Neural crest cell (in vitro differentiated cells): ENCODE measurements at places on chromosomes 5 and 9.
A peak's percentile ranks its signal among the peaks of the same experiment; 100 is the strongest.

GRCh38 chr9:16098306-16098705 lies 545.5 kb downstream of the CCDC171 start:
- DNase-seq: no peak

GRCh38 chr9:120726484-120726883 lies 12.2 kb upstream of the MEGF9 start:
- DNase-seq: no peak

DNA sequence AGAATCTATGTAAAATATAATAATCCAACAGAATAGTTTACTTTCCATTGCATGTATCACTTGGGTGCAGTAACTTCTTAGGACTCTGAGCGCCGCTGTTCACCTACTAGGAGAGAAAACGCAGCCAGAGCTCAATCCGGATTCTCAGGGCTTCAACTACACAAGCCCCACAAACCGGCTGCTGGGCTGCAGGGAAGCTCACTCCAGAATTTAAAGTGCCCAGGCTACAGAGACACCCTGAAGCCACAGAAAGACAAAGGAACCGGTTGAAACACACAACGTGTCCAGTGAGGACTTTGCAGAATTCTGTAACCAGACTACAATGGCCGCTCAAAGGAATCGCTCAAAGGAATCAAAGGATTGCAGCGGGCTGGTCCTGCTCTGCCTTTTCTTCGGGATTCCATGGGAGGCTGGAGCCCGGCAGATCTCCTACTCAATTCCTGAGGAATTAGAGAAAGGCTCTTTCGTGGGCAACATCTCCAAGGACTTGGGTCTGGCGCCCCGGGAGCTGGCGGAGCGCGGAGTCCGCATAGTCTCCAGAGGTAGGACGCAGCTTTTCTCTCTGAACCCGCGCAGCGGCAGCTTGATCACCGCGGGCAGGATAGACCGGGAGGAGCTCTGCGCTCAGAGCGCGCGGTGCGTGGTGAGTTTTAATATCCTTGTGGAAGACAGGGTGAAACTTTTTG lies at the start of gene PCDHGA10:
Gene PCDHGA10 (plus strand): TSS at position 134 of the 686 bp plus-strand sequence. CDS start 189 bp downstream, at position 323.
- peak; percentile 37 for DNase-seq

DNA sequence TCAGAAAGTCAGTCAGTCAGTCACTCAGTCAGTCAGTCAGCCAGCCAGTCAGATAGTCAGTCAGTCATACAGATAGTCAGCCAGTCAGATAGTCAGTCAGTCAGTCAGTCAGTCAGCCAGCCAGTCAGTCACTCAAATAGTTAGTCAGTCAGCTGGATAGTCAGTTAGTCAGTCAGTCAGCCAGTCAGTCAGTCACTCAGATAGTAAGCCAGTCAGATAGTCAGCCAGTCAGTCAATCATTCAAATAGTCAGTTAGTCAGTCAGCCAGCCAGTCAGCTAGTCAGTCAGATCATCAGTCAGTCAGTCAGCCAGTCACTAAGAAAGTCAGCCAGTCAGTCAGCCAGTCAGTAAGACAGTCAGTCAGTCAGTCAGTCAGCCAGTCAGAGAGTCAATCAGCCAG lies 477.1 kb downstream of the AGTPBP1 start:
- DNase-seq: no peak

DNA sequence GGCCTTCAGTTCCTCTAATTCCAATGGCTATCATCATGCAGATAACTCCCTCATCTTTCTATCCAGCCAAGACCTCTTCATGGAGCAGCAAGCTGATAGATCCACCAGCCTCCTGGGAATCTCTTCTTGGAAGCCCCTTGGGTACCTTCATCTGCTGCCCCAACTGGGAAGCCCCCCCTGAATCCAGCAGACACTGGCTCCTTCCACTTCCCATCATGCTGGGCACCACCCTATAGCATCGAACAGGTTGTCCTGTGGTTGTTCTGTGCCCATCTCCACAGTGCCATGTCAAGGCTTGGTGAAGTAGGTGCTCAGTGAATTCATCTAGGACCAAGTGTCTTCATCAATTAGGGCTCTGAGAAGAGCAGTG lies 410.4 kb upstream of the KLF4 start:
- DNase-seq: no peak

- no peak for DNase-seq
Observed at GRCh38 chr5:138240650-138241385, 27.7 kb upstream of the CDC23 start.

DNA sequence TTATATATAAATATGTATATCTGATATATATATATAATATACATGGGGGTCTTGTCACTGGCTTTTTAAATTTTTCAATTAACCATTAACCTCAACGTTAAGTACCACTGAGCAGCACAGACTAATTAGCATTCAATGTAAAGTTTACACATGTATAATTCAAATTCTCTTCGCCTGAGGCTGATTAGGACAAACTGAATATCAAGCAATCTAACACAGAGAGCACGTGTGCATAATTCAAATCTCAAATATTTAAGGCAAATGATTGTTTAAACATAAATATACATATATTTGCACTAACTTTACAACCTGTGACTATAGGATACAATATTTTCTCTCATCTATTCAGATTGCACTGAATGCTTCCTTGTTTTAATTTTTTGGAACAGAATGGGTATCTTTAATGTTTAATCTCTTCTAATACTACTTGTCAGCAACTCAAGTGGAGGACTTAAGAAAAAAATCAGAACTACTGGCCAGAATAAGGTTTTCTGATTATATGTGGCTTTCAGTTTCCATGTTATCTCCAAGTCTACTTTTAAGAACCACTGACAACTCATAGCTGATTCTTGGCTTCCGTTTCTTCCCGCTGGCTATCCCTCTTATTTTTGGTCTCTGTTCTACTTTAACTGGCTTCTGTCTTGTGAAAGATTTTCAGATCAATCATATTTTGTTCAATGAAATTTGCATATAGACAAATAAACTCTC lies 204.8 kb downstream of the MLLT3 start:
- no peak for DNase-seq
